Urothelium cell line (cell line): ENCODE measurements at places on chromosomes 1 and 21.
A peak's percentile ranks its signal among the peaks of the same experiment; 100 is the strongest.

DNA sequence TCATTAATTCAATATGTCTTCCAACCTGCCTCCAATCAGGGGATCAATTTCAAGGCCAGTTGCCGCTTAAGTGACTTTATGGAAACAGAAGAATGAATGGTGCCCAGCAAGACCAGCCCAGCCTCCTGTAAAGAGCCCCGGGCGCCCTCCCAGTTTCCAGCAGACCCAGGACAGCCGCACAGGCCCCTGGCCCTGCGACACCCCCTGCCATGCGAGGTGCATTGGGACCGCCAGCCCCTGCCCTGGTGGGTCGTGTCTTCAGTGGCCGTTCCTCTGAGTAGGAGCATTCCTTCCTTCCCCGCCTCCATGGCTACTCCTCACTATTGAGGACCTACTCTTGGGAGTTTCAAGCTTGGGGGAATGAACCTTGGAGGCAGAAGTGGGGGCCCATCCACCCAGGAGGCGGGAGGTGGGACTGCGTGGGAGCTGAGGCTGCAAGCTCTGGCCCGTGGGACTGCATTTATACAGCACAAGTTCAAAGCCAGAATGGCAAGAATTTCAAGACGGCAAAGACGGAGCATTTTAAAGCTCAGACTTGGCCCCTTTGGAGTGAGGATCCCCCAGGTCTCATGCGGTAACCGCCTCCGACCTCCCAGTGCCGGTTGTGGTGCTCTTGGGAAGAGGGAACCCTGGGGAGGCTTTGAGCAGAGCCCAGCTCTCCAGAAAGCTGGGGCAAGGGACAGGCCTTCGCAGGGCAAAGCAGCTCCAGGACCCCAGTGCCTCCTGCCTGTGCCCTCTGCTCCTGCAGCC is 73.1 kb upstream of the ACTRT2 start:
- DNase-seq = no peak

DNA sequence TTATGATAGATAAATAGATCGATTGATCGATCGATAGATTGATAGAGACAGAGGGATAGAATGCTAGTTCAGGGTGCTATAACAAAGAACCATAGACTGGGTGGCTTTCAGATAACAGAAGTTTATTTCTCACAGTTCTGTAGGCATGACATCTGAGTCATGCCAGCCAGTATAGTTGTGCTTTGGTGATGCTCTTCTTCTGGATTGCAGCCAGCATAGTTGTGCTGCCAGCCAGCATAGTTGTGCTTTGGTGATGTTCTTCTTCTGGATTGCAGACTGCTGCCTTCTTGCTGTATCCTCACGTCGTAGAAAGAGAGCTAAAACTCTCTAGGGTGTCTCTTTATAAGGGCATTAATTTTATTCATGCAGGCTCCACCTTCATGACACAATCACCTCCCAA is 860.8 kb downstream of the BRINP3 start:
- DNase-seq = peak; percentile 68

GRCh38 chr1:186304982-186305949 is 69.8 kb downstream of the TPR start:
- DNase-seq = peak; percentile 30

DNA sequence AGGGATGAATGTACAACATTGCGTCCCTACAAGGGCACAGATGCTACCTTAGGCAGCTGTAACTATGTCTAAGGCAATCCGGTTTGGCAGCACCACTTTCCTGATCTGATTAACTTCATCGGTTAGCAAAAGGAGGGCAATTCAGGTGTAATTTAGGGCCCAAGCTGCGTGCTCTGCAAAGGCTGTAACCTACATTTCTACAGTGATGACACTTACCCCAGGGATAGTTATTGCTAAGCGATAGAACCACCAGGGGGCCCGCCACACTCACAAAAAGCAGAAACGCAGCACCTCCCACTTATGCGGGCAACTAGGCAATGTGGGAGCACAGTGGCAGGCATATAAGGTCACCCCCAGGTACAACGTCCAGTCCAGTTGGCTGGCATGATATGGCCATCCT is 113.5 kb downstream of the GDAP2 start:
- DNase-seq = no peak

DNA sequence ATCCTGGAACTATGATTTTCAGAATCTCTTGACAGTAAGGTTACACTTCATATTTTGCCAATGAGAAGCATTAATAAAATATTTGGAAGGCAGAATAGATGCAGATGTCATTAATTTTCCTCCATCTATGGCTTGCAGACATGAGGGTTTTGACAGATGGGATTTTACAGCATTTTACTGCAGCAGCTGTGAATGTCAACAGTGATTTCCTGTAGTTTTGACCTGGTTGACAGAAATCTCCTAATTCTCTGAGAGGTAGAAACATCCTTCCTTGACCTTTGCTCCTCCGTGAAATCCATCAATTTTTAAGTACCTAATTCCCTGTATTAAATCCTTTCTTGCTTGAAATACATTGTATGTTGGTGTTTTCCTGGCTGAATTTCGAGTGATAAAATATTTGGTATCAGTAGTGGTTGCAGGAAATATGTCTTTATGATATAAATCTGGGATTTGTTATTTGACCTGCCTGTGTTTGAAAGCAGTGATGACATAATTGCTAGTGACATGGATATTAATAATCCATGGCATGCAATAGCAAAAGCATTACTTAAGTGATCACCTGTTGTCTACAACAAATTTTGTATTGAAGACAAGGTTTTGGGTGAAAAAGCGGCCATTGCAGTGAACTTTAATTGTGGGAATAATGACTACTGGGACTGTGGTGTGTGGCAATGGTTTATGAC is 73.9 kb downstream of the HLX start:
- DNase-seq = no peak

DNA sequence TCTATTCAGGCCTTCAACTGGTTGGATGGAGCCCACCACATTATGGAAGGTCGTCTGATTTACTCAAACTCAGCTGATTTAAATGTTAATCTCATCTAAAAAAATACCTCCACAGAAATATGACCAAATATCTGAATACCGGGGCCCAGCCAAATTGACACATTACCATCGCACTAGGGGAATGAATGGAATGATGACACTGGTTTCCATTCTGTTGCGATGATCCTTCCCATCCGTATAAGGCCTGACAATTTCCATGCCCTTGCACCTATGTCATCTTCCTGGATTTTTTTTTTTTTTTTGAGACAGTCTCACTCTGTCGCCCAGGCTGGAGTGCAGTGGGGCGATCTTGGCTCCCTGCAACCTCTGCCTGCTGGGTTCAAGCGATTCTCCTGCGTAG is 397.5 kb downstream of the KIF26B start:
- no peak for DNase-seq

DNA sequence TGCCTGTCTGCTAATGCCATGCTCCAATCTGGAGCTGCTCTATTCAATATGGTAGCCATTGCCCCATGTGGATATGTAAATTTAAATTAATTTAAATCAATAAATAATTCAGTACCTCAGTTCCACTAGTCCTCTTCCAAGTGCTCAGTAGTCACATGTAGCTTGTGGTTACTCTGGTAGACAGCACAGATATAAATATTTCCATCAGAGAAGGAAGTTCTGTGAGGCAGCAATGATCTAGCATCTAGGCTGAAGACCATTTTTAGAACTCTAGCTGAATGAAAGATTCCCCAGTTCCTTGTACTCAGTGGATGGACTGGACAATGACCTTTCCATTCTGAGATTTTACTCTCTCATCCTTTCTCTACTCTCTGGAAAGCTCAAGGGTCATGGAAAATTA is 25.8 kb upstream of the CAPZB start:
- no peak for DNase-seq

GRCh38 chr1:109864047-109864822 is 46.4 kb upstream of the CSF1 start:
- no peak for DNase-seq

DNA sequence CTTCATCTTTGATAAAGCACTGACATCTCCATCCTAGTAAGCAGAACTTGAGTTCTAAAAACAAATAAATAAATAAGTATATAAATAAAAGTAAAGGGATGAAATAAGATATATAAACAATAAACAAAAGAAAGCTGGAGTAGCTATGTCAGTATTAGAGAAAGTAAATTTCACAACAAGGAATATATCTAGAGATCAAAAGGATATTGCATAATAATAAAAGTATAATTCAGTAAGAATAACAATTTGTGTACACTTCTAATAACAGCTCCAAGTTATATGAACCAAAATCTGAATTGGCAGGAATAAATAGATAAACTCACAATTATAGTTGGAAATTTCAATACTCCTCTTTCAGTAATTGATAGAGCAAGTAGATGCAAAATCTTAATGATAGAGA is 9.8 kb upstream of the CENPF start:
- no peak for DNase-seq

GRCh38 chr1:85351202-85351828 is 74.9 kb upstream of the BCL10 start:
- no peak for DNase-seq

DNA sequence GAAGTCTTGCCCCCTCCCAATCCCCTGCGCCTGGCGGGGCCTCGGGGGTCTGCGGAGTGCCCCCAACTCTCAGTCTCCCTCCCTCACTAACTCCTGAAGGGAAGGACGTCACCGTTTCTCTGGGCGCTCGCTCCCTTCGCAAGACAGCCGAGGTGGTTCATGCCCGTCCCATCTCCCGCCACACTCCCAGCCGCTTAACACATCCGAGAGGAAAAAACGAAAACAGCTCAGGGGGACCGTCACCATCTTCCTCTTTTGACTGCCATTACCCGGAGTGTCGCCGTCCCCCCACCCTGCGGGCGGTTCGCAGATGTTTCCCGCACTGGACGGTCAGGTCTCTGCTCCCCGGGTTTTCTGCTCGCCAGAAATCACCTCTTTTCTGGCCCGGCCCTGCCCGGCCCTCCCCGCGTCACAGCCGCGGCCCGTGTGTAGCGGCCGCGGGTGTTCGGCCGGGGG is 532 bp downstream of the ERO1B start:
- peak; percentile 38 for DNase-seq

DNA sequence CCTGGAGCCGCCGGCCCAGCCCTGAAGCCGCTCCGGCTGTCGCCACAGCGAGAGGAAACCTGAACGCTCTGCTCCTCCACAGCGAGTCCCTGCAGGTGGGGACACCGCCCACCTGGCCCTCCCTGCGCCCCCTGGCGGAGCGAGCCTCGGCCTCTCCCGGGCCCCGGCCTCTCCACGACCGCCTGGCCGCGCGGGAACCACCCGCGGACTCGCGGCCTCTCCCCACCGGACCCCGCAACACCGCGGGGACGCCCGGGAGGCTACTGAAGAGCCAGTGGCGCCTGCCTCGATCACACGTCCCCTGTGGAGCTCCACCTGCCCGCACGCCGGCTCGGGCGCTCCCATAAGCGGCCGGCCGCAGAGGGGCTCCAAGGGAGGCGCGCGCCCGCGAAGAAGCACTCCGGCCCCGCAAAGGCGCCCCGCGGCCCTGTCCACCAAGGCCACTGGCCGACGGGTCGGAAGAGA is 109.6 kb downstream of the KCNN3 start:
- DNase-seq = peak; percentile 84

GRCh38 chr1:66695116-66695515 is 57.1 kb upstream of the DYNLT5 start:
- DNase-seq = no peak

DNA sequence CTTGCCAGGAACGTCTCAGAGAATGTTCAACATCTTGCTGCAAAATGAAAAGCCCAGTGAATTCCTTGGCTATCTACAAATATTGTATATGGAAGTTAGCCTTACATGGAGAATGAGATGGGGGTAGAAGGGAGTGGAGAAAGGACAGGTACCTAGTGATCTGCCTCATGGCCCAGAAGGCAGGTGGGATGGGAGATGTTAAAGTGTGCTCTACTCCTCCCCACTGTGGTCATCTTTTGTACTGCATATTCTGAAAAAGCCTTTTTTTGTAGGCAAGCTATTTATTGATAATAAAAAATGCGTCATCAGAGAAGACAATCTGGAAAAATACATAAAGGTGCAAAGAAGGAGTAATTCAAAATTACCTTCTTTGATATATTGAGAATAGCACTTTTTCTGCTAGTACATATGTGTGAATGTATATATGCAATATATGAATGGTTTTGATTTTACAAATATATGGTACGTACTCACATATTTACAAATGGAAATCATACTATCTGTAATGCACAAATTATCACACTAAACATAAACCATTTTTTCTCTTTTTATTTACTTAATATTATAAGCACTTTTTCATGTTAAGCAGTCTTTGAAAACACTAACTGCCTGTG is 19.1 kb upstream of the SLC5A9 start:
- peak; percentile 49 for DNase-seq

DNA sequence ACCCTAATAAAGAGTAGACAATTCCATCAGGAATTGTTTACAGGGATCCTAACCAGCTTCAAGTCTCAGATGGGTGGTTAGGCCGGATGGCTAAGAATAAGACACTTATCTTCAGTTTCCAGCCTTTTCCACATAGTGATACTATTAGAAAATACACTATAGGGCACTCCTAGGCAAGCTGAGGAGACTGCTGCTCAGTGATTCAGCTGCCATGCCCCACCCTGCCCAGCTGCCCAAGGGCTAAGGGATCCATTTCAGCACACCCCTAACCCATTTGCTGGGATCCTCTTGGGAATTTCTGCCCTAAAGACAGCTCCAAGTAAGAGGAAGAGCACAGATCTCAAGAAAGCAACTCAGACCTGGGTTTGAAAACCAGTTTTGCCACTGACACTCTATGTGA is 31.9 kb downstream of the PLPP3 start:
- DNase-seq = no peak

- DNase-seq = no peak
These were observed 3.0 kb upstream of the MACO1 start for GRCh38 chr1:25427696-25428095.

GRCh38 chr1:17197696-17198095 is 7.2 kb upstream of the PADI1 start:
- DNase-seq = no peak

DNA sequence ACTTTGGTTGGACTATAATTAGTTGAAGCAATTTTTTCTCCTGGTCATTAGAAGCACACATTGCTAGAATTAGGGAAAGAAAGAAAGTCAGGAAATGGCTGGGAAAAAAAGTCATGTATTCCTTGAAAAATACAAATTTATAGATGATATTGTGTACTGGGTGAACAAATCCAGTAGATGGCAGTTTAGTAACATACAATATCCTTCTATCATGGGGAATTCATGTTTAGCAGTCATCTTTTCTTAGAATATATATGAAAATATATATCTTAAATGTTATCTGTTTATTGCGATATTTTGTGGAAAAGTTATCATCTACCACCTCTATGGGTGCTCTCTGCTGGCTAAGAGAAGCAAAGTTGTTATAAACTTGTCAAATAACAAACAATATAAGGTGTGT is 13.1 kb upstream of the ZRANB2 start:
- DNase-seq = peak; percentile 10

DNA sequence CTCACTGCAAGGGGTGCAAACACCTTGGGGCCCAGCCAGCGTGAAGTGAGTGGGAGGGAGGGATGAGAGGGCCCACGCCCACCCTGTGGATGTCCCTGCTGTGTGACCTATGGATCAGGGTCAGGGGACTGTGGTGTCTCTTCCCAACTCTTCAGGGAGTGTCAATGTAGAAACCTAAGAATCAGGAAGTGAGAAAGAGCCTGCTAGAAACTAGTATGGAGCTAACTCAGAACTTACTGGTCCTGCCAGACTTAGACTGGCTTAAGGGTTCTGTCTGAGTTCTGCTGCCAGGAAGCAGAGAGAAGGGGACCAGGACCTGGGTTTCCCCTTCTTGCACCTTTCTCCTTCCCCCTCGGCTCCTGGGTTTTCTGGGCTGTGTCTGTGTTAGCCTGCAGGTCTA is 1.8 kb upstream of the IL10 start:
- no peak for DNase-seq
